ENCODE measurements at places on chromosomes 5 and 9. TPM values are rescaled to one million over a fixed set of nuclear protein-coding genes. Genes with fewer than 3 reads are reported as not detected.

GRCh38 chr5:83026930-83027687 is 50.1 kb downstream of the TMEM167A start:
- no peak for DNase-seq

Gene AHRR
- total RNA-seq: 11.0 TPM

Gene PCA3
- total RNA-seq: not detected

DNA sequence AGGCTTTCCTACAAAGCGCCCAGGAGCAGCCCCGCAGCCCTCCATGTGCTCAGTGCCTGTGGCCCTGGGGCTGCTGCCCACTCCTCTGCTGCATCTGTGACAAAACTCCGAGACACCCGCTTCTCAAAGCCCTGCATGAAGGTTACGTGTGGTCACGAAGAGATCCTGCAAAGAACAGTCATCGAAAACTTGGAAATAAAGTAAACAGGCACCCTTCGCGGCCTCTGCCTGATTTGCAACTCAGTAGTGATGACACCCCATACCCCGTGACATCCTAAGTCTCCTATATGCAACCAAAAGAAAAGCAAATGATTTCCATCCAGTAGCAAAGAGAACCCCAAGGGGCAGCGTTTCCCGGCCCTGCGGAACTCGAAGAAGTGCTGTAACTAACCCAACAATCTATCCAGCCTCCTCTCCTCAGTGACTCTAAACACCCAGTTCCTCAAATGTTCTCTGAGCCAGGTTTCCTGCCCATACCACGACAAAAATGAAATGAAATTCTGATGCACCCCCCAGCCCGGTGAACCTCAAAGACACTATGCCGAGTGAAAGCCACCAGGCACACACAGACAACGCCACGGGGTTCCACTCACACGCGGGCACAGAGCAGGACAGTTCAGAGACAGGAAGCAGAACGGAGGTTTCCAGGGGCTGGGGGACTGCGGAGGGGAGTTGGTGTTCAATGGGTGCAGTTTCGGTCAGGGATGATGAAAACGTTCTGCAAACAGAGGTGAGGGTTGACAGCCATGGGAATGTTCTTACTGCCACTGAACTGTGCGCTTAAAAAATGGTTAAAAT is 19.0 kb downstream of the NACC2 start:
- DNase-seq: no peak

- no peak for DNase-seq
Observed at GRCh38 chr5:110925398-110925797, 146.1 kb upstream of the TSLP start.

DNA sequence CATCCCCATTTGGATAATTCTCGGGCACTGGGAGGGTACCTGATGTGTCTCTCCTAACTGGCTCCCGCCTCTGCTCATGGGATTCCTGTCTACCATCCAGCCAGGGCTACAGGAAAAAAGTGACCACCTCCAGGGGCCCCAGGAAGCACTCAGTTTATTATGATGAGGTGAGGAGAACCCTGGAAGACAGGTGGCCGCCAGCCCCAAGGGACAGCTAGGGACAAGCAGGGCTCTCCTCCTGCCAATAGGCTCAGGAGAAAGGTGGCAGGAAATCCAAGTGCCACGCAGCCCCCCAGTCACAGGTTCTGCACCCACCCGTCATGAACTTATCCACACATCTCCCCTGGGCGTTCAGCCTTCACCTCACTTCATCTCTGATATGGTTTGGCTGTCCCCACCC is 61.5 kb upstream of the ZNF354A start:
- no peak for DNase-seq

DNA sequence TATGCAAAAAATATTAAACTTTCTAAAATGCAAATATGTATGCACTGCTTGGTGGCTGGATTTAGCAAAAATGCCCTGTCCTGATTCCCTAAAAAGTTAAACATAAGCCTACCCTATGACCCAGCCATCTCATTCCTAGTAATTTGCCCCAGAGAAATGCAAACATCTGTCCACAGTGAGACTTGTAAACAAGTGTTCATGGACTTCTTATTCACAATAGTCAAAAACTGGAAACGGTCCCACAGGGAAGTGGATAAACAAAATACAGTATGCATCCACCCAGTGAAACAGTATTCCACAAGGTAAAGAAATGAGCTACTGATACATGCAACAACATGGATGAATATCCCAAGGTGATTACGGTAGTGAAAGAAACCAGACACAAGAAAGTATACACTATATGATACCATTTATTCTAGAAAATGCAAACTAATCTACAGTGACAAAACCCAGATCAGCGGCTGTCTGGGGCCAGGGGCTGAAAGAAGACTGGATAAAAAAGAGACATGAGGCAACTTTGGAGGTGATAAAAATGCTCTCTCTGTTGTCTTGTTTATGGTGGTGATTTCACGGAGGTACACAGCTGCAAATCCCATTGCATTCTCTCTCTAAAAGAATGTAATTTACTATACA is 277.3 kb downstream of the GLIS3 start:
- no peak for DNase-seq

DNA sequence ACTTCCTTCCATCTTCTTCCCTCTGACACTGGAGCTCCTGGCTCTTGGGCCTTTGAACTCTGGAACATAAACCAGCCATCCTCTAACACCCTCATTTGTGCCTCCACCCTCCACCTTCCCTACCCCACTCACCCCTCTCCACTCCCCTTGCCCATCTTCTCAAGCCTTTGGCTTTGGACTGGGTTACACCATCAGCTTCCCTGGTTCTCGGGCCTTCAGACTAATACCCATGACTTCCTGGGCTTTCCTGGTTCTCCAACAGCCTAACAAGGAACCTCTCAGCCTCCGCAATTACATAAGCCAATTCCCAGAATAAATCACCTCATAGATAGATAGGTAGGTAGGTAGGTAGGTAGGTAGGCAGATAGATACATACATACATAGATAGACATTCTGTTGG is 67.1 kb downstream of the FREM1 start:
- DNase-seq: no peak

- peak; percentile 44 for DNase-seq
Observed at GRCh38 chr9:135615666-135616618, 23.4 kb downstream of the GLT6D1 start.

- DNase-seq: no peak
Observed at GRCh38 chr5:127571314-127572131, 54.1 kb downstream of the PRRC1 start.

GRCh38 chr9:17488662-17489061 is 90.2 kb upstream of the SH3GL2 start:
- no peak for DNase-seq

Gene CYSTM1
- 14.8 TPM for total RNA-seq

Gene FST
- not detected for total RNA-seq

DNA sequence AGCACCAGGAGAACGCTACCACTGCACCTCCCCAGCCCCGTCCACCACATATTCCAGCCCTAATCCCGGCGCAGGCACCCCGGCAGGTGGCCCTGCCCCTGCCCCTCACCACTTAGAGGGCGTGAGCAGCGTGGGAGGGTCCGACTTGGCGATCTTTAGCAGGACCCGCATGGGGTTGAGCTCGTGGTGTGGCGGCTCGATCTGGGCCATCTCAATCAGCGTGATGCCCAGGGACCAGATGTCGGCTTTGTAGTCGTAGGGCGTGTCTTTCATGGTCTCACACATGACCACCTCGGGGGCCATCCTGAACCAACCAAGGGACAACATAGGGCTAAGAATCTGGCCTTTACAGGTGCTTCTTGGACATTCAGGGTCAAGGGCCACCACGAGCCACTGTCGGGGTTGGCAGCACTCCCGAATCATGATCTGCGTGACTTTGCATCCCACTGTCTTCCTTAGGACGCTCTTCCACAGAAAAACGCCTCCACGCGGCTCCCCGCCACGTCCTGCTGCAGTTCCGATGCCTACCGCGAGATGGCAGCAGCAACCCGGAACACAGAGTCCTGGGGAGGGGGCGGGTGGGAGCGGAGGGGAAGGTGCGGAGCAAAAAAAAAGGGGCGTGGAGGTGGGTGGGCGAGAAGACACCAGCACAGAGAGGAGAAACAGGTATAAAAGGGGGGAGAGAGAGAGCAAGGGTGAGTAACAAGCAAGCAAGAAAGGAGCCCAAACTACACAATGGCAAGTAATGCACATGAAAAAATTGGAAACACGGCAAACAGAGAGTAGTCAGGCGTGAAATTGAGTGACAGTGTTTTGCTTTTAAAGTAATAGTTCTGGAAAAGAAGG is 81.3 kb downstream of the STK10 start:
- DNase-seq: peak; percentile 66

DNA sequence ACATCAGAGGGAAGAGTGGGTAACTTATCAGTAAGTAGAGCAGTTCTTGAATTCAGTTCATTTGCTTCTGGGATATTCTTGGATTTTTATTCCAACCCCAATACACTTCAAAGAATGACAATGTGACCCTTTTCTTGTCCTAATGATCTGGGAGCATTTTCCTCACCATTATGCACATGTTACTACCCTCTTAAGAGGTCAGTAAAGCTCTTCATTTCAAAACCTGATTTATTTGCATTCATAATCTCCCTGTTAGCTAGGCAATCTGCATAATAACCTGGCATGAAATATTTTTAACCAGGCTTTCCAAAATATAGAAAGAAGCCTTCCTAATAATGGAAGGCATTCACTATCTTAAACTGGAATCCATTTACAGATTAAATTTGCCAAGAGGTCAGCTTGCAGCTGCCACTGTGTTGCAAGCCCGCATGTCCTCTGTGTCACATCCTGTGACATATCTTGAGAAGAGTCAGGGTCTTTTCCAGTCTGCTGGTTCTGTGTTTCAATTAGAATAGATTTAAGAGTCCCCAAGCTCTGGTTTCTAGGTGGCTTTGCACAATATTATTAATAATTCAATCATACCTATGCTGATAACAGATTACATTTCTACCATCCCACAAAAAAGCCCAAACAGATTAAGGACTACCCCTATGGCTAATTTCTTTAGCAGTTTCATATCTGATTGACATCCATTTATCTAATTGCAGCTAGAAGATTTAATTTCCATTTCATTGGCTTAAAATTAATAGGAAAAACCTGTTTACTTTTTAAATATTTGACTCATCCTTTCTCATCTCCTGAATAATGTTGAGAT is 30.9 kb upstream of the PPP2R2B start:
- no peak for DNase-seq

DNA sequence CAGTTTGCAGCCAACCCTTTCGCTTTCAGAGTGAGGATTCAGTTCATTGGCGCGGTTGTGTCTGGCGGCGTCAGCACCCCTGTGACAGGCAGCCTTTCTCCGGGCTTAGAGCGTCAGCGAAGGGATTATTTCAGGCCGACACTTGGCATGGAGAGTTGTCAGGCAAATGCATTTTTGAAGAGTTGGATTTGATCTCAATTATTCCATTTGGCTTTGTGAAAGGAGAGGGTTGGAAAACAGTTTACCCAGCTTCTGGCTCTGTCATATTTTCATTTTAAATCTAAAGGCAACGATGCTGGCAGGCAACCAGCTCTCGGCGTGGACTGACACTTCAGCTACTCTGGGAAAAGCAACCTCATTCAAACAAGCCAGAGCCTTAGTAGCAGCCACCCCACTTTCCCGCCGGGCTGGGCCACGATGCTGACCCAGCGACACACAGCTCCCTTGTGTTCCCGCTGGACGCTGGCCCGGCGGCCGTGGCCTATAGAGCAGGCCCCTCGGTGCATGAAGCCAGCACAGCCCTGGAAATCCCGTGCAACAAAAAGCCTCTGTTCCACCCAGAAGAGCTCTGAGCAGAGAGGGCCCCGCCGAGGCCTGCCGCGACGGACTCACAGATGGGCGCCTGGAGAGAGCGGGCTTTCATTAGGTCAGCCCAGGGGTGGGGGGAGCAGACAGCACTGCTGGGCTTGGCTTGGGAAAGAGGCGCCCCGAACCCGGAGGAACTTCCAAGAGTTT is 28.9 kb upstream of the LPCAT1 start:
- no peak for DNase-seq

GRCh38 chr5:13932011-13932410 is 12.5 kb downstream of the DNAH5 start:
- DNase-seq: no peak

Gene BNC2
- total RNA-seq: 1.0 TPM

- DNase-seq: no peak
Observed at GRCh38 chr9:18717759-18718158, 243.8 kb downstream of the ADAMTSL1 start.

DNA sequence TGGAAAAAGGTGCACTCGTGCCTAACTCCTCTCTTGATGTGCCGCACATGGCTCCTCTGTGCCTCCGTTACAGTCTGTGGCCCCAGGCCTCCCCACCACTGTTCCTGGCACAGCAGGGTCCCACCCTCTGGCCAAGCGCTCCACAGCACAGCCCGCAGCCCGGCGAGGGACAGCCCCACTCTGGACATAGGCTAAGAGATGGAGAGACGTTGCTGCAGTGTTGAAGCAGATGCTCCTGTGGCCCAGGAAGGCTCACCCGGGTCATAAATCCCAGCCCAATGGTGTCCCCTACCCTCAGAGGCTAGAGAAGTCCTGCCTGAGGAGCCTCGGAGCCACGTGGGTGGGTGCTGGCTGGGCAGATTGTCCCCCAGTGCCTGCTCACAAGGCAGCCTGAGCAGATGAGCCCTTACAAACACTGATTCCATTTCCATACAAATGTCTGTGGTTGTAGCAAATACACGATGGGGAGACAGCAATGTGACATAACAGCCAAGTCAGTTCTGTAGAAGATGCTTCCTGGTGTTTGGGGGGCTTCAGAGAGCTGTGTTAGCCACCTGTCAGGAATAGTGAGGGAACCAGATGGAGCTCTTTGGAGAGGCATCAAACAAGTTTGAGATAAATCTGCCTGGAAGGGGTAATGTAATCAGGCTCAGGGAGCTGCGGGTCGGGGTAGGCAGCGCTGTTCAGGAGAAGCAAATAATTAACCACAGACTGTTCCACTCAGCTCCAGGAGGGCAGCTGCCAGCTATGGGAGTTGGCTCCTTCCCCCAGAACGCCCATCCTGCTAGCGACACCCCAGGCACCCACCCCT is 41.7 kb downstream of the C5orf15 start:
- DNase-seq: no peak

GRCh38 chr5:171689853-171690417 is 95.7 kb upstream of the SMIM23 start:
- no peak for DNase-seq

Gene PRR16
- total RNA-seq: not detected

DNA sequence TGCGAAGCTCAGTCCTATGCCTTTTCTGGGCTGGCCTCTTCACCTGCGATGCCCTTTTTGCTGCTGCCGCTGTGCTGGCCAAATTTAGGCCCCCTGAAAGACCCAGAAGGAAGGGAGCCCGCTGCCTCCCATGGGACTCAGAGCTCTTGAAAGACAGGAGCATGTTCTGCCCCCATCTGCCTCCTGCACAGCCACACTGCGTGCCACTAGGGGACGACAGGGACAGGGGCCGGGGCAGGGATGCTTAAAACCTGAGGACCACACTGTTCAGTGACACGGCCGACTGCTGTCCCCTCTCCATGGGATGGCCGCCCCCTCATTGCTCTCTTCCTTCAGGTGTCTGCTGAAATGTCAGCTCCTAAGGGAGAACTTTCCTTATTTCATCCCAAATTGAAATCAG is 132.4 kb downstream of the ADAMTS2 start:
- DNase-seq: no peak

DNA sequence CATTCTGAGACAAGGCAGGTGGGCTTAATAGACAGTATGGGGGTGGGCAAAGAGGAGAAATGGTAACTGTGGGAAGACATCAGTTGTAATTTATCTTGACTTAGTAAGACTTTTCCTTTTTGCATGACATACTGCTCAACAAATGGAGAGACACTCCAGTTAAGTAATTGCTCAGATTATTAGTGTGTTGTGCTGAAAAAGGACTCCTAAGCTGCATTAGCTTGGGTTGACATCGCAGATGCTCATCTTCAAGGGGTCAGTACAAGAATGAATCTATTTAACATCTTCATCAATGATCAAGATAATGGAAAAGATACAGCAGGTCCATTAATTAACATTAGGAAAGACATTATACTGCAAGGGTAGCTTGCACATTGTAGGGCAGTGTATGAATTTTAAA is 181.1 kb upstream of the ELAVL2 start:
- DNase-seq: no peak

Gene IL9
- 0.52 TPM for total RNA-seq

Data from natural killer cell treated with Interleukin-12 subunit alpha and Interleukin-12 subunit beta and Interleukin-15 and Interleukin-18, amount 100 ng/mL, for 72 hours (primary cell).